ENCODE measurements at places on chromosomes 7 and 10. TPM values are rescaled to one million over a fixed set of nuclear protein-coding genes. Genes with fewer than 3 reads are reported as not detected.

The ENTPD1 gene
- not detected for total RNA-seq

The MMP21 gene
- total RNA-seq: not detected

The GIMAP4 gene
- not detected for total RNA-seq

DNA sequence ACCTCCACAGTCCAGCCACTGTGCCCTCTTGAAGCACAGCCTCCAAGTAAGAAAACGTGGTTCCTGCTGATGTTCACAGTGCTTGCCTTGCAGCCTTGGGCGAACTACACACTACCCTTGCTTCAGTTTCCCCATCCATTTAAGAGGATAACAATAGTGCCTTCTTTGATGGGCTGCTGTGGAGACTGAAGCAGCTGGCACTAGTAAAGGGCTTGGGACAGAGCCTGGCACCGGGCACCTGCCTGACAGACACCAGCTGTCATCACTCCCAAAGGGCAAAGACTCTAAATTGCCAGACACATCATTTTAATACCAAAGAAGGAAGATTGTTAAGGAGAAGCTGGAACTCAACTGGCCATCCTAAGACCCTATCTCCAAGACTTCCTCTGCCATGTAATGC lies 3.1 kb upstream of the C10orf90 start:
- no peaks in the 10 kb centered on the region for H3K36me3 ChIP-seq
- no peak for DNase-seq
- H3K27me3 ChIP-seq: peaks cover 7% of the 10 kb centered on the region
- H3K4me3 ChIP-seq: no peak overlapping the region
- H3K27ac ChIP-seq: no peak overlapping the region

GRCh38 chr10:23481363-23481961 lies 42.6 kb downstream of the OTUD1 start:
- no peaks in the 10 kb centered on the region for H3K36me3 ChIP-seq
- H3K4me1 ChIP-seq: no peaks in the 10 kb centered on the region
- no peak overlapping the region for H3K4me3 ChIP-seq
- H3K27ac ChIP-seq: no peak overlapping the region
- H3K27me3 ChIP-seq: peaks cover under 1% of the 10 kb centered on the region

- DNase-seq: no peak
- no peaks in the 10 kb centered on the region for H3K4me1 ChIP-seq
- no peak overlapping the region for H3K27ac ChIP-seq
- no peak overlapping the region for H3K4me3 ChIP-seq
Measured at GRCh38 chr10:125953778-125954385, 57.5 kb downstream of the FANK1 start.

- no peaks in the 10 kb centered on the region for H3K36me3 ChIP-seq
- no peak overlapping the region for H3K4me3 ChIP-seq
- no peaks in the 10 kb centered on the region for H3K4me1 ChIP-seq
- no peak overlapping the region for H3K27ac ChIP-seq
- no peak for DNase-seq
- peaks cover 3% of the 10 kb centered on the region for H3K27me3 ChIP-seq
Measured at GRCh38 chr10:96389785-96390184, 31.0 kb upstream of the OPALIN start.

DNA sequence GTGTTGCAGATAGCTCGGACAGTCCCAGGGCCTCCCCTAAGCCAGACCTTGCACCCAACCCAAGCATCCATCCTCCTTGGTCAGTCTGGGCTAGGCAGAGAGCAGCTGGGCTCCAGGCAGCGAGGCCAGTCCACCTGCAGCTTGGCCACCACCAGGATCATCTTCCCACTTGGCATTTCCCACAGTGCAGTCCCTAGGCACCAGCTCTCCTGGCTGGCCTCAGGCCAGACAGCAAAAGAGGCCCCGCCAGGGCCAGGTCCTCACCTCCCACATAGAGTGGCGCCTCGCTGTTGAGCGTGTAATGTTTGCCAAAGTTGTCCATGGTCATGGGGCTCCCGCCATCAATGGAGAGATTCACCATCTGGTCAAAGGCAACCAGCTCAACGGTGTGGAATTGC lies 171.7 kb downstream of the LCOR start:
- no peak for DNase-seq
- H3K4me1 ChIP-seq: no peaks in the 10 kb centered on the region
- H3K4me3 ChIP-seq: no peak overlapping the region
- H3K36me3 ChIP-seq: peaks cover 11% of the 10 kb centered on the region
- no peak overlapping the region for H3K27ac ChIP-seq

DNA sequence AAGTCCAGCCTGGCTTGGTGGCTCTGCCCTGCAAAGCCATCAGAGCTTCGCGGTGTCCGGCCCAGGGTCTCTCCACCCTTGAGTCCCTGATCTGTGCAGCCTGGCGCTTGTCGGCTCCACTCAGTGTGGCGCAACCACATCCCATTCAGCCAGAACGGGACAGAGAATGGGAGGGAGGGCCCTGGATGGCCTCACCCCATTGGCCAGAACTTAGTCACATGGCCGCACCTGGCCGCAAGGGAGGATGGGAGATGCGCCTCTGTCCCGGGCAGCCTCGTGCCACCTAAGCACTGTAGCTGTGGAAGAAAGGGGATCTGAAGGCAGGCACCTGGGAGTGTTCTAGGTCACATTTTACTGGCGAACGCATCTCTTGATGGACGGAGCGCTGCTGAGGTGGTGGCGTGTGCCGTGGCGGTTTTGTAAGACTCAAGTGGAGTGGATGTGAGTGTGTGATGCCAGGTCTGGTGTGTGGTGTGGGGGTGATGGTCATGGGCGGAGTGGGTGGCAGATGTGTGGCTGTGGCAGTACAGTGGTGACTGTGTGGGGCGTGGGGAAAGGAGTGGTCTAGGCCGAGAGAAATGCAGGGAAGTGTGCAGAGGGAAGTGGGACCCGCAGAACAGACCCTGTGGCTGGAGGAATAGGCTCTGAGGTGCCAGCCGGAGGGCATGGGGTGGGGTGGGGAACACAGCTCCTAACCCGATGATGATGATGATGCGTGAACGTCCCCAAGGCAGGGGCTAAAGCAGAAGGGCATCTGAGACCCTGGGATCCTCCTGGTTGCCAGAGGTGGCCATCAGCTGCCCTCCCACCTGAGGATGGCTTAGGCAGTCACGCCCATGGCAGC lies 19.0 kb downstream of the CLEC2L start:
- H3K27ac ChIP-seq: no peak overlapping the region
- H3K27me3 ChIP-seq: peaks cover 3% of the 10 kb centered on the region
- H3K4me1 ChIP-seq: no peaks in the 10 kb centered on the region
- no peak overlapping the region for H3K4me3 ChIP-seq
